CD14-positive monocyte (primary cell): ENCODE measurements at places on chromosomes 16 and 17. TPM values are rescaled to one million over a fixed set of nuclear protein-coding genes. Genes with fewer than 3 reads are reported as not detected.

The PDE6G gene
- 12.0 TPM for polyA plus RNA-seq

The CACNG1 gene
- not detected in 2 replicates for polyA plus RNA-seq

DNA sequence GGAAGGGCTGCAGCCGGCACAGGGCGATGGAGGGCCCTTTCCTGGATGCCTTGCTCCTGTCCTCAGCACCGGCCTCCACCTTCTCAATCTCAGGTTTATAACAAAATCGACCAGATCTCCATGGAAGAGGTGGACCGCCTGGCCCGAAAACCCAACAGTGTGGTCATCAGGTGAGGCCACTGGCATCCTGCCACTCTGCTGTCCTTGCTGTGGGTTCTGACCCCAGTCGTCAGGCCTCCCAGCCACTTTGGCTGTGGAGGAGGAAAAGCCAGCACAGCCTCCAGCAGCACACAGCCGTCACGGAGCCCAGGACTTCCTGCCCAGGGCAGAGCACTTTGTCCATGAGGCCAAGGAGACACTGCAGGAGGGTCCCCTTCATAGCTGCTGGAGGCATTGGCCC is 6.7 kb upstream of the MYO15A start:
- DNase-seq, result no peak
- peaks cover 78% of the 10 kb centered on the region for H3K36me3 ChIP-seq
- H3K27me3 ChIP-seq, result no peaks in the 10 kb centered on the region
- H3K27ac ChIP-seq, result no peak overlapping the region

DNA sequence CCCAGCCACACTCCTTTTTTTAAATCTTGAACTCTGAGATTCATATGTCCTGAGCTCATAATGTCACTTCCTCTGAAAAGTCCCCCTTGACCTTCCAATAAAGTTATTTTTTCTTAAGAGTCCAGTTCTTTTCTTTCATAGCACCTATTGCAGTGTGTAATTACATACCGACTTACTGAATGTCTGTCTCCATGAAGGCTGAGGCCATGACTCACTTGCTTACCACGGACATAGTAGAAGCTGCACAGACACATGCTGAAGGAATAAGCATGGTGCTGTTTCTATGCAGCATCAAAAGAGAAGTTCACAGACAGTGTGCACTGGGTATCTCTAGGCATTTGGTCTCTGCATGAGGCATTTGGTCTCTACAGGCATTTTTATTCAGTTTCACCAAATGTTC is 77.2 kb downstream of the C17orf67 start:
- DNase-seq, result no peak
- no peaks in the 10 kb centered on the region for H3K27me3 ChIP-seq
- no peak overlapping the region for H3K27ac ChIP-seq
- H3K4me3 ChIP-seq, result no peak overlapping the region
- no peaks in the 10 kb centered on the region for H3K4me1 ChIP-seq

- H3K36me3 ChIP-seq, result peaks cover 32% of the 10 kb centered on the region
- no peak overlapping the region for H3K4me3 ChIP-seq
- H3K27me3 ChIP-seq, result no peaks in the 10 kb centered on the region
These were observed 138.4 kb downstream of the RAB11FIP4 start for GRCh38 chr17:31529841-31530251.

The PRM1 gene
- not detected for polyA plus RNA-seq

- H3K36me3 ChIP-seq, result no peaks in the 10 kb centered on the region
- H3K4me3 ChIP-seq, result no peak overlapping the region
- H3K27me3 ChIP-seq, result no peaks in the 10 kb centered on the region
- no peak overlapping the region for H3K27ac ChIP-seq
- DNase-seq, result no peak
These were observed 2.3 kb downstream of the KRTAP1-5 start for GRCh38 chr17:41024697-41025096.

DNA sequence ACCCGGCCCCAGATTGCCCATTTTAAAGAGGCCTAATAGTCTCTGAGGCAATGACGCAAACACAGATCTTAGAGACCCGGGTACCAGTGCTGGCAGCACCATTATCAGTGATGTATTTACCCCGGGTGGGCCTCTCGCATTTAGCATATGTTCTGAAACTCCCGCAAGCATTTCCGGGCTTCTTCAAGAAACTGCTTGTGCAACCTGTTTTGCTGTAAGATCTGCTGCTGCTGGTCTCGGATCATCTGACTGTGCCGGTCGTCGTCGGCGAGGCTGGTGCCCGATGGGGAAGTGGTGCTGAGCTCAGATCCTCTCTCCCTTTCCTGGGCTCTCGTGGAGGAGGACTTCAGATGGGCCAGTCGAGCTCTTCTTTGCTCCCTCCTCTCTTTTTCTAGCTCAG is 12.5 kb downstream of the CEP295NL start:
- H3K27ac ChIP-seq, result peak overlapping the region; percentile 94
- H3K4me1 ChIP-seq, result peaks cover 76% of the 10 kb centered on the region
- peak; percentile 96 for DNase-seq
- H3K36me3 ChIP-seq, result peaks cover 7% of the 10 kb centered on the region
- no peaks in the 10 kb centered on the region for H3K27me3 ChIP-seq
- no peak overlapping the region for H3K4me3 ChIP-seq

- no peak overlapping the region for H3K4me3 ChIP-seq
- no peaks in the 10 kb centered on the region for H3K27me3 ChIP-seq
- peaks cover 51% of the 10 kb centered on the region for H3K4me1 ChIP-seq
- peak overlapping the region; percentile 86 for H3K27ac ChIP-seq
These were observed 3.1 kb upstream of the ADORA2B start for GRCh38 chr17:15941781-15942180.

DNA sequence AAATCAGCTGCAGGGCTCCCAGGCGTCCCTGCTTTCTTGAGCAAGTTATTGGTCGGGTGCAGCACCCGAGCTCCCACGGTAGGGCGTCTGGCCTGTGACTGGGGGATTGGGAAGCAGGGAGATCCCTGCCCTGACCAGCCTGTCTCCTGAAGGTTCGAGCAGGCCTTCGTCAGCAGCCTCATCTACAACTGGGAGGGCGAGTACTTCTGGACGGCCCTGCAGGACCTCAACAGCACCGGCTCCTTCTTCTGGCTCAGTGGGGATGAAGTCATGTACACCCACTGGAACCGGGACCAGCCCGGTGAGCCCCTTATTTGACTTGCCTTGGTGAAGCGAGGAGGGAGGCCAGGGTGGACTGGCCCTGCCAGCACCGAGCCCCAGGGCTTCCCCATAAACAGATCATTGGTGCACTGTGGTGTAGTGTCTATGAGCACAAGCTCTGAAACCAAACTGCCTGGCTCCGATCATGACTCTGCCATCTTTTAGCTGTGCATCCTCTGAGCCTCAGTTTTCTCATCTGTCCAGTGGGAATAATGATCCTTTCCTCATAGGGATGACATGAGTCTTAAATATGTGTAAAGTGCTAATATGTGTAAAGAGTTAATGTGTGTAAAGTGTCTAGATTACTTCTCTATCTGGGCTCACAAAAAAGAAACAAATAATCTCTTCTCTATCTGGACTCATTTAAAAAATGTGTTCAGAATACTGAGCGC is 48.9 kb downstream of the MRC2 start:
- H3K4me1 ChIP-seq, result no peaks in the 10 kb centered on the region
- H3K36me3 ChIP-seq, result no peaks in the 10 kb centered on the region
- no peak overlapping the region for H3K27ac ChIP-seq
- no peak overlapping the region for H3K4me3 ChIP-seq
- no peak for DNase-seq
